Bone marrow (tissue), 2 donors: ENCODE measurements at places on chromosomes 11 and 22.
A peak's percentile ranks its signal among the peaks of the same experiment; 100 is the strongest.

DNA sequence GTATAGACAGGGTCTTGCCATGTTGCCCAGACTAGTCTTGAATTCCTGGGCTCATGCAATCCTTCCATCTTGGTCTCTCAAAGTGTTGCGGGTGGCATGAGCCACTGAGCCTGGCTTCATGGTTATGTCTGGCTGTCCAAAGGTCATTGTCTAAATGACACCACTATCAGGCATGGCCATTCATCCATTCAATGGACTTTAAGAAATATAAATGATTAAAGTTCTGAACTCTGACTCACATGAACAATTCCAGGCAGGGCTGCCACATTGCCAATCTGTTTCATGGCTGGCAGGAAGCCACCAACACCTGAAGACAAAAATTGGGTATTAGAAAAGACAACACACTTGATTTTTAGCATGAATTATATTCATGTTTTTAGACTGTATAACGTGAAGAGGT, 4.1 kb downstream of the RTCB start:
- no peak for DNase-seq

GRCh38 chr22:44740307-44740706, 12.1 kb upstream of the ARHGAP8 start:
- DNase-seq = no peak

DNA sequence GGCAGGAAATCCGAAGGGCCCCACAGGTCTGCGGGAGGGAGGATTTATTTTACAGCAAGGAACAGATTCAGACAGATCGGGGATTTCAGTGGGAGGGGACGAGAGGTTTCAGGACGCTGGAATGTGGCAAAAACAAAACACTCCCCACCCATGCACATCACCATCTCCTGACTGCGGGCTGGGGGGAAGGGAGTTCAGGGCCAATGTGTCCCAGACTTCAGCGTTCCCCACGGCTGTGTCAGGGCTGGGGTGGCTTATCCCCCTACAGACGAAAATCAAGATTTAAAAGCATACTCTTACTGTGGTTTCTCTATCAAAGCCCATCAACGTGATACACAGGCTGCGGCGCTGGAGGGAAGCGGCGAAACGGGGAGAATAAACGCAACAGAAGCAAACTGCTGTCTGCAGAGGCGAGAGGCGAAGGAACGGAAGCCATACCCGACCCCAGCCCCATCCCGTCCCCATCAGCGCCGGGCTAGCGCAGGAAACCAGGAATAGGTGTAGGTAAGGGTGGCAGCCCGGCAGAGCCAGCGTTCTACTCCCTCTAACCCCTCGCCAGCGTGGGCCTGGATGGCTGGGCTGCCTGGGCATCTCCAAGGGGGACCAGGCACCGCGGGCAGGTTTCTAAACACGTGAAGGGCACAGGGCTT, 2.7 kb downstream of the TENM4 start:
- DNase-seq = no peak

DNA sequence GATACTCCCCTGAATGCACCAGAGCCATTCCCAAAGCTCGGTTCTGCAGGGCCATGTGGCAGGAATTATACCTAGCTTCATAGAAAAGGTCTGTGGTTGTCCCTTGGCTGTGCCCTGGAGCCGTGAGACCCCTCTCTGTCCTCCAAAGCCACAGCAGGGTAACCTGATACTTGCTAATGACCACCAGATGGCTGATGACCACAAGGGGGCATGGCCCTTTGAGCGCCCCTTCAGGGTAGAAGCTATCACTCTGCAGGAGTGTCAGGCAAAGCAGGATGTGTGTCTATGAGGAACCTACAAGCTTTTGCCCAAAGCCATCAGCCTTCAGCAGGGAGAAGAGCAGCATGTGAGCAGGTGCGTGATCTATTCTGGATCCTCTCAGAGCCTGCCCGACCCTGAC, 95.3 kb downstream of the NTM start:
- DNase-seq = no peak

GRCh38 chr11:46485856-46486443, 94.4 kb upstream of the CHRM4 start:
- no peak for DNase-seq

GRCh38 chr11:132358573-132358953, 988.1 kb downstream of the NTM start:
- DNase-seq = no peak

- no peak for DNase-seq
Measured at GRCh38 chr11:2435288-2436012, 8.9 kb downstream of the TRPM5 start.

- no peak for DNase-seq
Measured at GRCh38 chr11:2459796-2460531, 15.2 kb downstream of the KCNQ1 start.

- no peak for DNase-seq
Measured at GRCh38 chr22:45859231-45860161, 117.5 kb downstream of the WNT7B start.

DNA sequence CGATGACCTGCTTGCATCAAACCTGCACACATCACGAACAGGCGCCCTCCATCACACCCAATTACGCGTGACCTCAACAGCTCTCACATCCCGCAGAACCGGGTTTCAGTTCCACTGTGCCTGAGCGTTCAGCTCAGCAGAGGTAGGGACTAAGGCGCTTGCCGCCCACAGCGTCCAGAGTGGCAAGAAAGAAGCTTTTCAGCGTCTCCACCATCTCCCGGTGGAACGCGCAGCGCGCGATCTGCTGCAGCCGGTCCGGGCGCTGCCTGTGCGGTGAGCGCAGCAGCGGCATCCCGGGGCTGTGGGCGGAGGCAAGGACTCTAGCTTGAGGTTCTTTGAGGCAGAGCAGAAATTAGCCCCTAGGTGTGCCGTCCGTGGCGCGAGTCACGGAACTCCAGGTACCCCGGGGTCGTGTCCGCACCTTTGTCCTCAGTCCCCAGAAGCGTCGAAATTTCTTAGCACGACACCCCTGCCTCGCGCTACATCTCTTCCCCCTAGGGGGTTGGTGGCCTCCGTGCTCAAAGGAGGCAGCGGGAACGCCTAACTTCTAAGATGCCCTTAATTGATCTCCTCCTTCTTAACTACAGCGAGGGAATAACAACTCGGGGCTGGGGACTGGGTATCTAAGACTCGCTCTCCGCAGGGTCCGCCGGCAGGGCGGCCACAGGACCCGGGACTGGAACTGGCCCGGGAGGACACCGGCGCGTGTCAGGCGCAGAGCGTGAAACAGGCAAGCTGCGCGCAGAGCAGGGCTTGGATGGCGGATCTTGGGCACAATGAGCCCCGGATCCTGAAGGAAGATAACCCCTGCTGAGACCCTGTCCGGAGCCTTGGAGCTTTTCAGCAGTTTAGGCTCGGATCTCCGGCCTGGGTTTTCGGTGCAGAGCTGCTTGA, 1.7 kb upstream of the CALCA start:
- DNase-seq = no peak

DNA sequence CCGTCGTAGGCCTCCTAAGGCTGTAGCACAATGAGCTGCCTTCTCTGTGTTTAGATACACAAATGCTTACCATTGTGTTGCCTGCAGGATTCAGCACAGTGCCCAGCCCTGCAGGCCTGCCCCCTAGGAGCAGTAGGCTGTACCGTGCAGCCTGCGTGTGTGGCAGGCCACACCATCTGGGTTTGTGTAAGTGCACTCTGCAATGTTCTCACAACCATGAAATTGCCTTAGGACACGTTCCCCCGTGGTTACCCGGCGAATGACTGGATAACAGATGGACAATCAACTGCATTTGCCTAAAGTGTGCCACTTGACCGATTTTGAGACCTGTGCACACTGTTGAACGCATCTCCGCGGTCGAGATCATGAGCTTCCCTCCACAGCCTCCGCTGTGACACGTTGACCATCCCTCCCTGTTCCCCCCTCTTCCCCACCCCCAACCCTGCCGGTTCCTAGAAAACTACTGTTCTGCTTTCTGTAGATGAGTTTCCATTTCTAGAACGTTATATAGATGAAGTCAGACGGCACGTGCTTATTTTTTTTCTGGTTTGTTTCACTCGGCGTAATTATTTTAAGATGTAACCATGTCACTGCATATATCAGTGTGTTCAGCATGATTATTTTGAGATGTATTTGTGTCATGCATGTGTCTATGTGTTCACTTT, 22.2 kb upstream of the CTSD start:
- DNase-seq = no peak

DNA sequence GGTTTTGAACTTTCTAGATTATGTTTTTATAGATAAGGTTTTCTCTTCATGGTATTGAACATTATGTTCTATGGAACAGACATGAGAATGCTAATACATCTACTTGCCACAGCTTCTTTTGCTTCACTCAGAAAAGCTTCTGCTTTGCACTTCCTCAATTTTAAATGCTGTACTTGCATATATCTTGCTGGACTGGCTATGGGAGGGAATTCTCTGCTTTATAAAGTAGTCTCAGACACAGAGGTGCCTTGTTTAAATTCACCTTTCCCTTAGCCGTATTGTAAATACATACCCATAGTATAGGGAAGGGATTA, 173.9 kb downstream of the DDX10 start:
- peak; percentile 1 for DNase-seq

DNA sequence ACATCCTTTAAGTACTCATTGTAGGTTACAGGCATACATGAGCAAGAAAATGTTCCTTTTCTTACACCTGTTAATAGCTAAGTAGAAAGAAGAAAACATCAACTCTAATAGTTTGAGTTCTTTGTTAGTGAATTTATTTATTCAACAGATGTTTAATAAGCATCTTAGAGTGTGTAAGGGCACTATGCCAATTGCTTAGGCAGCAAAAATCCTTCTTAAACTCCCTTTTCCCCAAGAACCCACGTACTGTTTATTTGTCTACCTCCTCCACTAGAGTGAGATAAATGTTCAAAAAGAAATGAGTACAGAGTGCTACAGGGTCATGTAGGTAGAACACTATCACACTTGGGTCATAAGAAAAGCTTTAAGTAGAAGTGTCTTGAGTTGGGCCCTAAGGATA, 131.4 kb downstream of the CD44 start:
- no peak for DNase-seq

DNA sequence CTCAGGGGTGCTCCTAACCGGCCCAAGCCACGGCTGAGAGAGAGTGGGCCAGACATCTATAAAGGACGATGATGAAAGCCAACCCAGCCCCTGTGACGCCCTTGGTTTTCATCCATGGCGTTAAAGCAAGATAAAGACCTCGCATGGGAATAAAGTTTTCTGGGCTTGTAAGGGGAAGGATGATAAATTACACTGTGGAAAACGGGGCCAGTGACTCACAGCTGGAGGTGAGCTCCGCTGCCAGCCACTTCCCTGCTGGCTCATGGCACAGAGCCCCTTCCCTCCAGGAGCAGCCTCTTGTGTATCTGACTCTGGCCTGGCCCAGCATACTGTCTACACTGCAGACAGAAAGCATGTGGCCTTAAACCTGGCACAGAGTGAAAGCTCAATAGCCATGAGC, 503.2 kb upstream of the B3GAT1 start:
- no peak for DNase-seq

DNA sequence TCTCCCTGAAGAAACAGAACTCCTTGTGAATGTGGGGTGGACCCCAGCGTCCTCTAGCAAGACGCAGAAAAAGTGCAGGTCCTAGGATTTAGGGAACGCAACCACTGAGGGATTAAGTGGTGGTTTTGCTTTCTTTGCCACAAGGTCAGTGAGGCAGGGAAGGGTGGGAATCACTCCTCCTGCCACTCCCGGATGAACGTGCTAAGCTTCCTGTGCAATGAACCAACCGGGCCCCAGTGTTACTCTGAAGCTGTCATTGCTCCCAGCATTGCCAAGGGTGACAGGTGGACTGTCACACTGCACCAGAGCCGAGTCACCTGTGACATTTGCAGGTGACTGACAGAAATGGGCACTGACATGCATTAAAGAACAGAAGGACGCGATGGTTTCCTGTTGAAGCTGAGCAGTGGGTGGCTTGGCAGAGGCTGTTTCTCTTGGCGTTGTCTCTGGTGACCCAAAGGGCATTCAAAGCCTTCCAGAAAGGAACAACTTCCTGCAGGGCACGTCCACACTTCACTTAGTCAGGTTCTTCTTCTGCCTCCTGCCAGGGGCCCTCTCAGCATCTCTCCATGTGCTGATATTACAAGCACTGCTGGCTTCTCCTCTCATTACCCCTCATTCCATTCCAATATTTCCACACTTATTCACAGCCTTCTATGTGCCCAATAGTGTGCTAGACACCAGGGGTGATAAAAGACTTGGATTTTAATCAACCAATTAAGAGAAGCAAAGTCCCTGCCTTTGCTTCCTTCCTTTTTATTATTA, 9.7 kb downstream of the KIRREL3 start:
- DNase-seq = no peak

GRCh38 chr11:34513682-34514449, at the start of gene ELF5:
TSS of gene ELF5 (minus strand) at chr11:34513794. CDS start at chr11:34505749, 8,045 bp downstream.
- DNase-seq = no peak

GRCh38 chr22:44259366-44260215, 53.2 kb downstream of the SHISAL1 start:
- DNase-seq = no peak

GRCh38 chr11:10716122-10716521, 22.6 kb upstream of the IRAG1 start:
- DNase-seq = no peak

GRCh38 chr22:46561435-46561905, 24.1 kb upstream of the CELSR1 start:
- DNase-seq = no peak

GRCh38 chr22:42655693-42656092, 6.5 kb upstream of the CYB5R3 start:
- DNase-seq = no peak

DNA sequence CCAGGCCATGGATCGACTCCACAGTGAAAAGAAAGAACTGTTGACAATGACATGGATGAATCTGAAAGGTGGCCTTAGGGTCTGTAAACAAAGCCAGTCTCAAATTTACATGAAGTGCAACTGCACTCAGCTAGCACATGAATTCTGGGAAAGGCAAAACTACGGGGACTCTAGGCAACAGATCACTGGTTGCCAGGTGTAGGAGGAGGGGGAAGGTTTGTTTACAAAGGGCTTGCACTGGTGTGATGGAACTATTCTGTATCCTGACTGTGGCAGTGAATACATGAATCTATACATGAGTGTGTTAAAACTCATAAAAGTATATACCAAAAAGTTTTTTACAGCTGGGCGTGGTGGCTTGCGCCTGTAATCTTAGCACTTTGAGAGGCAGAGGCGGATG, 27.3 kb downstream of the ALX4 start:
- no peak for DNase-seq

DNA sequence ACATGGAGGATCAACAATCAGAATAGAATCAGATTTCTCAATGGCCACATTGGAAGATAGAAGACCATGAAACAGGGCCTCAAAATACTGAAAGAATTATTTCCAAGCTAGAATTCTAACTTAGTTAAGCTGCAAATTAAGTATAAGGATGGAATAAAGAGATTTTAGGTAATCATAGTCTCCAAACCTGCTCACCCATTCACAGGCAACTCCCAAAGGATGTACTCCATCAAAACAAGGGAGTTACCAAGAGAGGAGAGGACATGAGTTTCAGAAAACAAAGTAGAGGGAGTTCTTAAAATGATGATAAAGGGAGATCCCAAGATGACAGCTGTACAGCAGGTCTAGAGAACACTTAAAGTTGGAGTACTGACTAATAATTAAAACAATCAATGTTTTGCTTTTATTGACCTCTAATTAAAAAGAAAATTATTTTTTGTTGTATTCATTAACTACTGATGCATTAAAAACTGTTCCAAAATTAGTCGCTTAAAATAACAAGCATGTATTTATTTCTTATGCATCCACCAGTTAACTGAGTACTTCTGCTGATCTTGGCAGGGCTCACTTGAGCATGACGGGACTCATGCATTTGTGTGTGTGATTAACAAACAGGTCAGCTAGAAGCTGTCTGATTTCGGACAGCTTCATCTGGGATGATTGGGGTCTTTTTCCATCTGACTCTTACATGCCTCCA, 95.6 kb downstream of the CD44 start:
- DNase-seq = no peak
